ENCODE measurements at places on chromosomes 6 and 20.

GRCh38 chr20:18678549-18679419, 90.9 kb downstream of the DTD1 start:
- DNase-seq, result no peak

- DNase-seq, result no peak
These were observed 14.8 kb downstream of the PGK2 start for GRCh38 chr6:49772285-49772684.

DNA sequence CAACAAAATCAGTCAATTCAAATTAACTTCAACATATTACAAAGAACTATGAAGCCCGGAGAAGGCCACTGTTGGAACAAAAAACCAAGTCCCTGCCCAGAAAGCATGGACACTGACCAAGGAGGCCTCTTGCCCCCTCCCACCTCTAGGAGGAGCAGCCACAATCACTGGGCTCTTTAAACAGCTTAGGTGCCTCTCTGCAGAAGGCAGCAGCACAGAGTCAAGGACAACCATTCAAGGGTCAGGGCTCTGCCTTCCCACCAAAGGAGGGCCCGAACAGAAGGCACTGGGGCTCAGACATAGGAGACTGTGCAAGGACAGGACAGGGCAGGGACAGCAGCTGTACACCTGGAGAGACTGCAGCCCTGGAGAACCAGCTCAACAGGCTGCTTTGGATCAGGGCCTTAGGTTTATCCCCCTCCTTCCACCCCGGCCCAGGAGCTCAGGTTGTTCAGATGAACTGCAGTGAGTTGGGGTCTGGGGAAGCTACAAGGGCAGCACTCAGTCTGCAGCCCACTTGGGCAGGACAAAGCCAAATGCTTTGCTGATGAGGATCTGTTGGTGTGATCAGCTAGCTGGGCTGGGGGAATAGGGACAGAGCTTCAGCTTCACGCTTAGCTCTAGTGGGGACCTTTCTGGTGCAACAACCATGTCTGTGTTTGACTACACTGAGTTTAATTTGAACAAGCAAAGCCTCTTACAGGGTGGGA, 17.8 kb downstream of the TOMM34 start:
- DNase-seq, result no peak

- no peak for DNase-seq
These were observed 94.7 kb downstream of the RPP40 start for GRCh38 chr6:4909063-4909706.

GRCh38 chr6:104705095-104705707, 154.5 kb downstream of the HACE1 start:
- DNase-seq, result no peak

DNA sequence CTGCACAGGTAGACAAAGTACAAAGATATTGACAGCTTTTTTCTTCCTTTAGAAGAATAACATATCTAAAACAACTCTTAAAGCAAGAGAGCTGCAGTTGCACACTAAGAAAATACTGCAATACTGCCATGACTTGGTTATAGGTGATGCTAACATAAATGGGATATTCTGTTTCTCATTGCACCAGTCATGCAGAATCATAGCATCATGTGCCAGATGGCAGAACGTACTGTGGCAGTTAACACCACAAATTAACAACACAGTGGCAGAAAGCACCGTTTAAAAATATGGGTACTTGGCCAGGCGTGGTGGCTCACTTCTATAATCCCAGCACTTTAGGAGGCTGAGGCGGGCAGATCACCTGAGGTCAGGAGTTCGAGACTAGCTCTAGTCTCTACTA, 7.4 kb downstream of the ASXL1 start:
- DNase-seq, result no peak

GRCh38 chr6:31717499-31718222, 2.5 kb downstream of the LY6G6D start:
- DNase-seq, result no peak

DNA sequence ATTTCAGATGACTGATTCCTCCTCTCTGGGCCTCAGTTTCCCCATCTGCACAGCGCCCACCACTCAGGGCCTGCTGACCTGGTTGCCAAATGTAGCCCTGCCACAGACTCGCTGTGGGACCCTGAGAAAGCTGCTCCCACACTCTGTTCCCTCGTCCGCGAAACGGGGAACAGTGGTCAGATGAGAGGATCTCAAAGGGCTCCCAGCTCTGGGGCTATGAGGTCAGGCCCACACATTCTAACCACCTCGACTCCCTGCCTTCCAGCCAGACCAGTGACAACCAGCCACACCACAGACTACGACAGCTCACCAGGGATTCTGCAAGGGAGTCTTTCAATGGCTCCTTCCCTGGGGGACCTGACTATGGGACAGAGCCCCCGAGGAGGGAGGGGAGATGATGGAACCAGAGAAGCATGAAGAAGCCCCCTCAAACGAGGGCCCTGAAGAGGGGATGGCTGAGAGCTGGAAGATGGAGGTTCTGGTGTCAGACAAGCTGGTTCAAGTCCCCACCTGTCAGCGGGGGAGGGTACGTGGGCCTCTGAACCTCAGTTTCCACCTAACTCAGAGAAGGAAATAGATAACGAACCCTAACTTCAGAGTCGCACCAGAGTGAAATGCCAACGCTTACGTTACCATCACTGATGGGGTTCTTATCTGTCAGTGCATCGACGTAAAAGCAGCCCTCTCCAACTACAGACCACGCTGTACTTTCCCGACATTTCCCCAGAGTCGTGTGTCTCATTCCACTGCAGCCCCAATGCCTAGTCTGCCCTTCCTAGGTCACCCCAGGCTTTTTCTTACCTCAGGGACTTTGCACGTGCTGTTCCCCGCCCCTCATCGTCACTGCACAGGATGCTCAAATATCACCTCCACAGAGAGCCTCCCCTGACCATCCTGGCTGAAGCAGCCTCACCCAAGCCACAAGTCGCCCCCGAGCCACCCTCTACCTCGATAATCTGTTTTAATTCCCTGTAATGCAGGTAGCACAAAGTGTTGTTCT, 60.5 kb downstream of the PREX1 start:
- no peak for DNase-seq

- no peak for DNase-seq
These were observed 19.1 kb downstream of the TLDC2 start for GRCh38 chr20:36895036-36895435.

DNA sequence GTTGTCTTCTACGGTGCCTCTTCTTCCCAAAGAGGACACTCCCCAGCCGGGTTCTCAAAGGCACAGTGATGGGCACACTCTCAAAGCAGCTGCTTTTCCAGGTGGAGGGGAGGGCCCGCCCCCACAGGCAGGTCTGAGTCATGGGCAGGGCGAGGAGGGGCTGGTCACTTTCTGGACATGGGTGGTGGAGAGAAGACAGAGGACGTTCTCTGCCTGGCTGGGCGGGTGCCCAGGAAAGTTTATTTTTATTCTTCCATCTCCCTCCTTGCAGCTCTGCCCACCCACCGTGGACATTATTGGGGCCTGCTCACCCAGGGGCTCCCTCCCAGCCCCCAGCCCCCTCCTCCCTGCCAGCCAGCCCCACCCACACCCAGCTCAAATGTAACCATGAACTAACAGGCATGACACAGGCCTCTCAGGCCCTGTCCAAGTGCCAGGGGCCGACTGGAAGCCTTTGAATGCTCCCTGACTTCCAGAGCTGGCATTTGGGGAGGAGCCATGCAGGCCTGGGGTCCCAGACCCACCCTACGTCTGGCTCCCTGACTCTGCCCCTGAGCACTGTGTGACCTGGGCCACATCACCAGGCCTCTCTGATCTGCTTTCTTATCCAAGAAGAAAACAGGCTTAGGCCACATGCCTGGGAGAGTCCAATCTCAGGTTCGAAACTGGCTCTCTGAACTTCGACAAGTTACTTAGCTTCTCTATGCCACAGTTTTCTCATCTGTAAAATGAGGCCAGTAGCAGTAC, 8.0 kb downstream of the TGM2 start:
- no peak for DNase-seq

- no peak for DNase-seq
These were observed 2.7 kb downstream of the VEGFA start for GRCh38 chr6:43772681-43773049.

- DNase-seq, result no peak
These were observed 97.6 kb downstream of the FIG4 start for GRCh38 chr6:109788687-109789086.

- no peak for DNase-seq
These were observed 300.1 kb downstream of the GMDS start for GRCh38 chr6:1945235-1945832.

DNA sequence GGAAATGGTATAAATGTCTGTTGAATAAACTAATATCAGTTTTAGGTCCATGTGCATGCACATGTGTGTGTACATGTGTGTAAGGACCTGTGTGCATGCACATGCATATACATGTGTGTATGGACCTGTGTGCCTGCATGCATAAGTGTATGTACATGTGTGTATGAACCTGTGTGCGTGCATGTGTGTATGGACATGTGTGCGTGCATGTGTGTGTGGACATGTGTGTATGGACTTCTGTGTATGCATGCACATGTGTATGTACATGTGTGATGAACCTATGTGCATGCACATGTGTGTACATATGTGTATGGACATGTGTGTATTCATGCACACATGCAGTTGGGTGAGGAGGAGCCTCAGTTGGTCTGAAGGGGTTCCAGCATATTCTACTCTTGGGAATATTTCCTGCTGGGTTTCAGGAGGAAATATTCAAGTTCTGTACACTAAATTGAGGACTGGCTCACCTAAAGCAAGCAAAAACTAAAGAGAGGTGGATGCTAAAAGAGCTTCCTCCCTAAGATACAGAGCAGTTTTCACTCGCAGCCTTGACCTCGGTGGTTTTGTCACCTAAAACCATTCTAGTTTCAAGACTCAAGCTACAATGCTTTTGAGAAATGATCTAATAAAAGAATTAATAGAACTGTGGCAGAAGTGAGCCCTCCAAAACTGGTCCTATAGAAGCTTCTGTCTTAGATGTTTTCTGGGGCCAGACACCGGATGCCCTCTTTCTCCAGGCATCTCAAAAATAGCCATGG, 742.8 kb downstream of the MAFB start:
- DNase-seq, result no peak

GRCh38 chr6:12748815-12749521, 32.4 kb downstream of the PHACTR1 start:
- DNase-seq, result no peak

GRCh38 chr20:257419-257818, at the start of gene DEFB132:
TSS of gene DEFB132 (plus strand) at chr20:257724. CDS start at chr20:257779, 55 bp downstream.
- DNase-seq, result no peak

GRCh38 chr6:90315354-90315950, 18.8 kb upstream of the BACH2 start:
- DNase-seq, result no peak

- no peak for DNase-seq
These were observed 175.4 kb upstream of the KCNQ5 start for GRCh38 chr6:72446430-72446829.

- DNase-seq, result no peak
These were observed 172.8 kb upstream of the PMEPA1 start for GRCh38 chr20:57882451-57883161.

- no peak for DNase-seq
These were observed 951.3 kb downstream of the GRIK2 start for GRCh38 chr6:102344769-102345168.

DNA sequence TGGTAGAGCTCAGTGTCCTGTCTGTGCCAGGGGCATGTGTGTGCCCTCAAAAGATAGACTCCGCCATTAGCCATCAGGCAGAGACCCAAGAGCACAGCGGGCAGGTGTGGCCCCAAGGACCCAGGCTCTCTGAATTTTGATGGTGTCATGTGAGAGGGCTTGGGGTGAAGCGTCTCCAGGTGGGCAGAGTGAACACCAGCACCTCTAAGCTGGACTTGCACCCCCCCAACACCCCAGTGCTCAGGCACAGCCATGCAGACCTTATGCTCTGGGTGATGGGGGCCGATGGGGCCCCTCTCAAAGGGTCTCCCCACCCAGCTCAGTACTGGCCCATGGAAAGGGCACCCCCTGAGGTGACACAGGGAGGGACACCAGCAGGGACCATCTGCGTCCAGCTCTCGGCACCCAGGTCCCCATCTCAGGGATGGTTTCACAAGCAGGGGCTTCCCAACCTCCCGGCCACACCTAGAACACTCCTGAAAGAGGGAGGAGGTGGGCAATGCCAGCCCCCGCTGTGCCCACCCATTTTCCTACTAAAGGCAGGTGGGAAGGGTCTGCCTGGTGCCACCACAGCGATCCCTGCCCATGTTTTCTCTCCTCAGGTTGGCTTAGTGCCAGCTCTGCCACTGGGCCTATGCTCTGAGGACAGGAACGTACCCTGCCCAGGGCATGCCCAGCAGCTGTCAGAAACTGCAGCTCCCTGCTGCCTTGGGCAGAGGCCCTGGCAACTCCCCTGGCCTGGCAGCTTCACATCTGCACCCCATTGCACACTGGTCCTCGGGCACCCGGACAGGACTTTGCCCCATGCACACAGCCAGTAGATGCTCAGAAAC, 3.5 kb downstream of the CST7 start:
- no peak for DNase-seq

DNA sequence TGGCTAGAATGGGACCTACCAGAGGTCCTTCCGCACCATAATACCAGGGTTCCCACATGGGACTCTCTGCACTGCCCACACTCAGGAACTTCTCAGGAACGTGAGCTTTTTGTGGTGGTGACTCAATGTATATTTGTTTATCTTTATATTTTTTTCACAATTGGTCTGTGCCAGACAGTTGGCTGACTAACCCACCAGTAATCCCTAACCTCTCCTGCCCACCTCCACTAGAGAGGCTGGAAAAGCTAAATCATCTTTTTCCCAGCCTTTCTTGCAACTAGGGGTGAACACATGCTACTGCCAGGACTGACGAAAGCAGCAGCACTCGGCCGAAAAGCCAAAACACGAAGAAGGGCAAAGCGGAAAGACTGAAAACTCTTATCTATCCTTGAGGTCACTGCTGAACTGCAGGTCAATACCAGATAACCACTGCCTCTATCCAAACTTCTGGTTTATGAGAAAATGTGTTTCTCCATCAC, 112.9 kb downstream of the TRERF1 start:
- DNase-seq, result no peak

DNA sequence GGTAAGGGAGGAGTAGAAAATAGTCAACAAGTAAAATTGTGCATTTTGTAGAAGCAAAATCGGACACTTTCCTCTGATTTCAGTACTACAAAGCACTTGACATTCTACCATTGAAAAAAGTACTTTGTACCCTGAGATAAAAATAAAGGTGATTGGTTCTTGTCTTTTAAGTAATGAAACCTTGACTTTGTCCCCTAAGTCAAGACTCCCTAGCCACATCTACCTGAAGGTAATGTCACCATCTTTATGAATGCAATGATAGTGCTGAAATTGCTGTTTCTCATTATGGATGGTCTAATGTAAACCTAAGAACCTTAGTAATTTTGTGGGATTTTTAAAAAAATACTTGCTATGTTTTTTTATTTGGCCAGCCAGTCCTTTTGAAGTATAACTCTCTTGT, 2.4 kb upstream of the MAN1A1 start:
- no peak for DNase-seq

DNA sequence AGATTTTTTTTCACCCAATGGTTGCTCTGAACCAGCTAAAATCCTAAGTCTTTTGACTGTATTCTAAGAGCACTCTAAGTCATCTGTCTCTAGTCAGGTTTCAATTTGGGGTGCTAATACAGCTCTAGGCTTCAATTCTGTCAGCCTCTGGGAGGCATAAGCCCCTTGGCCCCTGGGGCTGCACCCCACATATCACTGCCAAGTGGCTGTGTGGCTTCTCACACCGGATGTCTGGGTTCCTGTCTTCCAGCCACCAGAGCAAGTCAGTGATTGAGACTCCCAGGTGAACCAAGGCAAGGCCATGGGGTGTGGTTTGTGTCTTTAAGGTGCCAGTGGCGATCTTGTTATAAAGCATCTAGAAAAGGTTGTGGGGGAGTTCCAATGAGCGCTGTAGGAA, 136.5 kb downstream of the TMEM242 start:
- DNase-seq, result no peak

- DNase-seq, result no peak
These were observed 300.7 kb downstream of the CLIC5 start for GRCh38 chr6:45714741-45715507.

GRCh38 chr6:63887002-63887751, 251.6 kb downstream of the PHF3 start:
- DNase-seq, result no peak

Measured in cerebellar nuclear complex (tissue), 1 donor.